ENCODE measurements at places on chromosomes 12 and 14.

DNA sequence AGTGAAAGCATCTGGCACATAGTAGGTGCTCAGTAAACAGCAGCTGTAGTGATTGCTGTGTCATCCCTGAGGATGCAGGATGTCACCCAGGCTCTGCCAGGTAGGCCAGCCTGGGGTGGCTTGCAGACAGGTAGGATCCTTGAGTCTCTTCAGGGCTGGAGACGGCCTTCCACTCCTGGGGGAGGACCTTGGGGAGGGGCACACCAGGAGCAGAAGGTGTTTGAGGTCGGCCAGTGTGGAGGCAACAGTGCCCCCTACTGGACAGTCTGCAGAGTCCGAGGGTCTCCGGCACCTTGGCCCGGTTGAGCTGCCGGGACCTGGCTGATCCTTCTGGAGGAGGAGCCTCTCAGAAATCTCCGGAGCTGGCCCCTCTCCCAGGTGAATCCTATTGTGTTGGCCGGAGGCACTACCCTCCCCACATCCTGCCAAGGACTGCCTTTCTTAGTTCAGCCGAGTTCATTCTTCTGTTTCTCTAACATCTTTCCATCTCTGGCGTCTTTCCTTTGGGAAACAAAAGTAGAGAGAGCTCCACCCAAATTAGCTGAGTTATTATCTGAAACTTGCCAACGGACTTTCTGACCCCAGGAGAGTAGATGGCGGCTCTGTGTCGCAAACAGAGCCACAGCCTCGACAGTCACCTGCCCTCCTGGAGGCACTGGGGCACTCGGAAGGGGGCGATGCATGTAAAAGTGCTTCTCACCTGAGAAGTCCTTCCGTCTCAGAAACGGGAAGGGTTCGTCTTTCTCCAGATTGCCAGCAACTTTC, 41.8 kb upstream of the CLMN start:
- peak; percentile 92 for DNase-seq

DNA sequence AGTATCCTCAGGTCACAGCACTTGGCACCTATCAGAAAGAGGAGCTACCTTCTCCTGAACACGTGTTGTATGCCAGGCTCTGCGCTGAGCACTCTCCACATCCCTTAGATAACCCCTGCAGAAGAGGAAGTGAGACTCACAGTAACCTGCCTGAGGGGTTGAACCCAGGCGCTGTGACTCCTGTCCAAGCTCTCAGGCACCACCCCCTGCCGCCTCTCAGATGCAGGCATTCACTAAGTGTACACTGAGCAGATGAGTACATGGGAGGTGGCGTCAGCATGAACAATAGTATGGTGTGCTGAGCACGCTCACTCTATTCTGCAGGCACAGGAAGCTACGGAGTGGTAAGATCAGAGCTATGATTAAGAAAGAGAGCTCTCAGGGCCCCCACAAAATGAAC, 21.0 kb upstream of the RIC8B start:
- DNase-seq: no peak

DNA sequence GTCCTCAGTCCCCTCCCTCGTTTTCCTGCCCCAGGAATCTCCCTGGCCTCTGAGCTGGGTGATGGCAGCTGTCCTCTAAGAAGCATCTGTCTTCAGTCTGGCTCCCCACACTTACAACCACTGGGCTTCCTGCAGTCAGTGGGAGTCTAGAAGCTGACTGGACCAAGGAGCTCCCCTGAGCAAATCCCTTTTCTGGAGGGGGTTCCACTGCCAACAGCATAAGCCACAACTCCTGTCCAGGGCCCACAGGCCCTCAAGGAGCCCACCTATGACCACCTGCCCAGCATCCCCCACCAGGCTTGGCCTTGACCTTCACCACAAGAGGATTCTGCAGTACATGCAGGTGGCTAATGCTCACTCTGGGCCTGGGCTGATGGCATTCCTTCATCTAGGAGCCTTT, 4.1 kb downstream of the RDH16 start:
- no peak for DNase-seq

DNA sequence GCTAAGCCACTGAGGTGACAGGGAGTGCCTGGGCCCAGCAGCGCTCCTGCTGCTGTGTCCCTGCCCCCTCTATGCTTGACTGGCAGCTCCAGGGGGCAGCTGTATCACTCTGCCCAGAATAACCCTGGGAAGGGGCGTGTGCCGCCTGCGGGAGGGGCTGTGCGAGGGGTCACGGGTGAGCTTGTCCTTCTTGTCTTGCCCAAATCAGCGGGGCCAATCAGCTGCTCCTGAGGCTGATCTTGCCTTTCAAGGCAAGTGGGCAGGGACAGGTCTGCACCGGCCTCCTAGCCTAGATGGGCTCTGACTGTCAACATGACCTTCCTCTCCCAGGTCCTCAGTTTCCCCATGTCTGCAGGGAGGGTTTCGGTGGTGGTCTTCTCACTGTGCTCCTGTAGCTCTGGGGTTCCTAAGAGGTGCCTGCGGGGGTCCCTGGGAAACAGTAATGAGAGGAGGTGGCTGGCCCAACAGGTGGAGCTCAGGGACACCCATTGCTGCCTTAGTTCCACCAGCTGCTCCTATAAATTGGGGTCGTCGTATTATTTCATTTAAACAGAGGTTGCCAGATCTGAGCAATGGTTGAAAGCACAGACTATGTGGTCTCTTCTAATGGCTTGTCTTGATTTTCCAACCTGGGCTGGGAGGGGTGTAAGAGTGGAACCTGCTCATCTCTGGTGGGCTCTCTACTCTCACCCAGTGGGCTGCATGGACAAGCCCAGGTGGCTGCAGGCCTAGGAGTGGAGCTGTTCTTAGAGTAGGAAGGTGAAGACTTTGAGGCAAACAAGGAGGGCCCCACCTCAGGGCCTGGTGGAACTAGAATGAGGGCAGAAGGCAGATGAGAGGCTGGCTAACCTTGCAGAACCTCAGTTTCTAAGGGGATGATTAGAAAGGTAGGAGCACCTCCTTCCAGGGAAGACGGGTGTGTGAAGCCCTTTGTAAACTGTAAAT, 11.7 kb downstream of the RTL1 start:
- no peak for DNase-seq

DNA sequence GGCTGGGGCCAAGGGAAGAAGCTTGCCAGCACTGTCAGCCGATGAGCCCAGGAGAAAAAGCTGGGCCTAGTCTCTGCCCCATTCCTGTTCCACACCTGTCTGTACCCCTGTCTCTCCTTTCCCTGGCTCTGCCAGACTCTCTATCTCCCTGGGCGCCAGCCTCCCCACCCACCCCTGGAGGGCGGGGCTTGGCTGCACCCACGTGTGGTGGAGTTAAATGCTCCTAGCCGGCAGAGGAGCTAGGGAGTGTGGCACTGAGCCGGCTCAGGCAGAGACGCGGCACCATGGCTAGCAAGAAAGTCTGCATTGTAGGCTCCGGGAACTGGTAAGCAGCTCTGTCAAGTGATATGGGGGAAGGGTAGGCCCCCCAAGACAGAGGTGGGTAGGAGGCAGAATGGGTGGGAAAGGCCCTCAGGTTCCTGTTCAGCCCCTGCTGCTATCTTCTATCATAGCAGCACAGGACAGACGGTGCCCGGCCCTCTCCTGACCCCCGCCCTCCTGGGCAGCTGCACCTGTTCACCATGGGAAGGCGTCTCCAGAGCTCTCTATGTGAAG, at the start of gene GPD1:
Gene GPD1 (plus strand): TSS at position 242 of the 555 bp plus-strand sequence. CDS start 43 bp downstream, at position 285.
- peak; percentile 60 for DNase-seq

- peak; percentile 7 for DNase-seq
Observed at GRCh38 chr14:77375973-77376770, 722 bp downstream of the TMED8 start.

DNA sequence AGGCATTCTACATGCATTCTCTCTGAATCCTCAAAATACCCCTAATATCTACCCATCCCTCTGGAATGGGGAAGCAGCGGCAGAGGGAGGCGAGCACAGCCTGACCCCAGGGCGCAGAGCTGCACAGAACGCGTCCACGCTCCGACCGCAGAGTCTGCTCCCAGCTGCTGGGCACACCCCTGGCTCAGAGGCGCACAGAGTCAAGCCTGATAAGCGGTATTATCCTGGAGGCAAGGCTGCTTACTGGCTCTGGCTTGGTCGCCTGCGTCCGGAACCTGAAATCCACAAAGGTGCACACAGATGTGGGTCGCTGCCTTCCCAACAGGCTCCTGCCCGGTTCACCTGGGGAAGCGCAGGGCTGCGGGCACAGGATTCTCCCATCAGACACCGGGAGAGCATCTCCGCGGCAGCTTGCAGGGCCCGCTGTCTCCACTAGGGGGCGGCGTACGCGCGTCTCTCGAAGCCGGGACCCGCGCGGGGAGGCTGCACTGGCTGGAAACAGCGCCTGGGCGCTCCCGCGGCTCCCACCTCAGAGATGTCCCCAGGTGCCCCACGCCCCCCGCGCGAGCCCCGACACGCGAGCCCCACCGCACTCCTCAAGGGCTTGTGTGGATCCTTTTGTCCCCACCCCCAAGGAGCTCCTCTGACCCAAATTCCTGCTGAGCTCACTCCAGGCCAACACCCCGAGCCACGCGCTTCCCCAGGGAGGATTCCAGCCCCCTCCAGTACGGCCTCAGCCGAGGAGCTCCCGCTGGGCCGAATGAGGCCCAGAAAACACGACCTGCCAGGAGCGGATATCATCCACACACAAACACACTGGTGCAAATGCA, 120.1 kb upstream of the FZD10 start:
- peak; percentile 84 for DNase-seq

GRCh38 chr14:79631276-79631675, 580.0 kb downstream of the DIO2 start:
- peak; percentile 14 for DNase-seq

DNA sequence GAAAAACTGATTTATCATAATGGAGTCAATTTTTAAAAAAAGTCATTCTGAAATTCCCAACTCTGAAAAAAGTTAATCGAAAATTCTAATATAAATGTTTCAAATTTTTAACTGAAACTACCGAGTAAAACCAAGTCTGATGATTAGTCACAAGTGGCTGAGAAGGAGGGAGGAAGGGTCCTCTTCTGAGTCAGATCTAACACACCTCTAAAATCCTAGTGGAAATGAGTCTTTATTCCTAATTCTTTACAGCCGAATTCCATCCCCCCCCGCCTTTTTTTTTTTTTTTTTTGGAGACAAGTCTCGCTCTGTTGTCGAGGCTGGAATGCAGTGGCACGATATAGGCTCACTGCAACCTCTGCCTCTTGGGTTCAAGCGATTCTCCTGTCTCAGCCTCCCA, 37.9 kb downstream of the RAD9B start:
- DNase-seq: no peak

- peak; percentile 9 for DNase-seq
Observed at GRCh38 chr12:125245581-125246557, 180.6 kb downstream of the AACS start.

GRCh38 chr14:21229821-21230220, 39.4 kb downstream of the HNRNPC start:
- DNase-seq: no peak

DNA sequence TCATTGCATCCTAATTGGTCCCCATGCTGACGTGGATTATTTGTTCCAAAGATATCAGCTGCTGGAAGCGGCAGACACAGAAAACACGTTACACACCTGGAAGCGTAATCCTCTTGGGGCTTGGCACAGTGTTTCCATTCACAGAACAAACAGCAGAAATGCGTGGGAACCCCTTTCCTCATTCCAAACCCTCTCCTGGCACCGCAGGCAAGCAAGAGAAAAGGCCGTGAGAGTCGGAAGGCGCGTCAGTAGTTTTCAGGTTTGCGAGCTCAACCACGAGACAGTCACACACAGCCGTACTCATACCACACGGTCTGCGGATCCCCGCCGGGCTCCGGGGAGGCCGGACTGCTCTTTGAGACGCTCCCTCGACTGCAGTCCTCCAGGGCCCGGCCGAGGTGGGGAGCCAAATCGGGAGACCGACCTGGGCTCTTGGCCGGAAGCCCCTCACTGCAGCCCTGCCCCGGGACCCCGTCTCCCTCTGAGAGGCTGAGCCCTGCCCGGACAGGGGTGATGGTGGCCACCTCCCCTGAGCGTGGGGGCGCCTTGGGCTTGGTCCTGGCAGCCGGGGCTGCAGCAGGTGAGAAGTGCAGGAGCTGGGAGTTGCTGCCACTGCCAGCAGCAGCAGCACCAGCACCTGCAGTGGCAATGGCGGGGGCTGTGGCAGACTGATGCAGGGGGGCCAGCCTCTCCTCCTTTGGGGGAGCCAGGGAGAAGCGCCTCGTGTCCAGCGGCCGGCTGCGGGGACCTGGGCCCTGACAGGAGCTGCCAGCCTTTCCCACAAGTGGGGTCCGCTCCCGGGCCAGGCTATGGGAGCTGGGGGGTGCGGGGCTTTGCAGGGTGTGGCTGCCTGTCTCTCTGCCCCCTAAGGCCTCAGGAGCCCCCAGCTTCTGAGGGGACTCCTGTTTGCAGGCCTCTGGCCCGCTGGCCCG, 28.1 kb upstream of the GPR68 start:
- no peak for DNase-seq

All from ELF-1 (cell line).